Motor neuron (in vitro differentiated cells): ENCODE measurements at places on chromosomes 7 and 10. TPM values are rescaled to one million over a fixed set of nuclear protein-coding genes. Genes with fewer than 3 reads are reported as not detected.

The ENTPD1 gene
- total RNA-seq: 3.8 and 4.6 TPM in 2 replicates

The ACSM6 gene
- total RNA-seq: 0.13 TPM in 1 of 2 replicates, not detected in the other

The BICC1 gene
- total RNA-seq: 3.6 TPM in 2 replicates

The GARIN1A gene
- total RNA-seq: 1.1 and 2.7 TPM in 2 replicates

The LSM5 gene
- total RNA-seq: 71.0 and 76.5 TPM in 2 replicates

The SHOC2 gene
- 41.7 and 45.3 TPM in 2 replicates for total RNA-seq

The TMEM140 gene
- total RNA-seq: 9.9 and 10.8 TPM in 2 replicates

The DLX6 gene
- total RNA-seq: 0.11 and 0.50 TPM in 2 replicates

The TMEM229A gene
- total RNA-seq: not detected in 2 replicates

The CPN1 gene
- total RNA-seq: not detected in 2 replicates

The LRRC61 gene
- 7.6 and 8.6 TPM in 2 replicates for total RNA-seq

The ABCC2 gene
- 0.52 and 0.78 TPM in 2 replicates for total RNA-seq

The TMEM236 gene
- total RNA-seq: 0.24 and 0.39 TPM in 2 replicates

The PPP1R17 gene
- 0.61 and 1.0 TPM in 2 replicates for total RNA-seq

The MCM10 gene
- total RNA-seq: 20.3 and 21.1 TPM in 2 replicates

The TMUB1 gene
- 17.5 and 18.2 TPM in 2 replicates for total RNA-seq

The MEOX2 gene
- 12.0 TPM in 2 replicates for total RNA-seq

The SLC26A3 gene
- 0.21 TPM in 1 of 2 replicates, not detected in the other for total RNA-seq

The FRMD4A gene
- total RNA-seq: 87.3 TPM in 2 replicates

The UCN3 gene
- not detected in 2 replicates for total RNA-seq

The TLX1 gene
- total RNA-seq: not detected in 2 replicates

The WIPF3 gene
- 3.2 and 3.4 TPM in 2 replicates for total RNA-seq

The GPER1 gene
- 2.4 and 3.0 TPM in 2 replicates for total RNA-seq

The MUC3A gene
- 0.15 TPM in 1 of 2 replicates, not detected in the other for total RNA-seq

The DYNC1I1 gene
- total RNA-seq: 22.1 and 22.4 TPM in 2 replicates

The CPA2 gene
- 3.6 and 4.4 TPM in 2 replicates for total RNA-seq

The MAT1A gene
- total RNA-seq: 0.49 and 0.71 TPM in 2 replicates

The PALD1 gene
- total RNA-seq: 8.5 and 10.3 TPM in 2 replicates

The CNNM1 gene
- total RNA-seq: 3.7 and 4.0 TPM in 2 replicates

The EPHA1 gene
- total RNA-seq: 0.87 and 1.1 TPM in 2 replicates

The ORAI2 gene
- total RNA-seq: 5.4 and 5.8 TPM in 2 replicates

The ZNF438 gene
- 2.8 and 3.7 TPM in 2 replicates for total RNA-seq

The VSTM2A gene
- total RNA-seq: 15.0 and 15.1 TPM in 2 replicates

The ABCB1 gene
- total RNA-seq: 2.7 TPM in 2 replicates

The SLC13A1 gene
- 0.06 TPM in 1 of 2 replicates, not detected in the other for total RNA-seq

The PTPRN2 gene
- total RNA-seq: 10.2 and 11.7 TPM in 2 replicates

The CALY gene
- 12.0 and 14.9 TPM in 2 replicates for total RNA-seq

The CCL24 gene
- total RNA-seq: not detected in 2 replicates

The CLIP2 gene
- total RNA-seq: 13.0 and 14.7 TPM in 2 replicates

The CAMK2B gene
- 23.4 and 46.3 TPM in 2 replicates for total RNA-seq

The ATRNL1 gene
- total RNA-seq: 1.8 and 2.5 TPM in 2 replicates

The RBP4 gene
- 1.6 TPM in 1 of 2 replicates, not detected in the other for total RNA-seq

The KIF11 gene
- 36.8 and 36.9 TPM in 2 replicates for total RNA-seq

The NCF1 gene
- 0.76 TPM in 1 of 2 replicates, not detected in the other for total RNA-seq

The REPIN1 gene
- total RNA-seq: 51.6 and 64.7 TPM in 2 replicates

The GRM3 gene
- 2.0 and 2.3 TPM in 2 replicates for total RNA-seq

The CYP26C1 gene
- total RNA-seq: 0.07 and 0.22 TPM in 2 replicates

The SKIDA1 gene
- total RNA-seq: 42.5 and 43.8 TPM in 2 replicates

The TMEM176B gene
- total RNA-seq: 22.4 and 25.0 TPM in 2 replicates

The INHBA gene
- total RNA-seq: 0.83 and 1.00 TPM in 2 replicates

The GPR26 gene
- total RNA-seq: 0.10 and 0.11 TPM in 2 replicates

The PSD gene
- total RNA-seq: 5.9 and 6.7 TPM in 2 replicates

The NAT16 gene
- 1.5 and 1.7 TPM in 2 replicates for total RNA-seq

The CYP2C9 gene
- 0.36 TPM in 1 of 2 replicates, not detected in the other for total RNA-seq

The NEUROD6 gene
- total RNA-seq: 0.38 and 0.44 TPM in 2 replicates
